Activated T-cell treated with anti-CD3 and anti-CD28 coated beads, Interleukin-2, amount 50 U/mL, for 4 hours (primary cell): ENCODE measurements at places on chromosomes 5 and 9. TPM values are rescaled to one million over a fixed set of nuclear protein-coding genes. Genes with fewer than 3 reads are reported as not detected.

DNA sequence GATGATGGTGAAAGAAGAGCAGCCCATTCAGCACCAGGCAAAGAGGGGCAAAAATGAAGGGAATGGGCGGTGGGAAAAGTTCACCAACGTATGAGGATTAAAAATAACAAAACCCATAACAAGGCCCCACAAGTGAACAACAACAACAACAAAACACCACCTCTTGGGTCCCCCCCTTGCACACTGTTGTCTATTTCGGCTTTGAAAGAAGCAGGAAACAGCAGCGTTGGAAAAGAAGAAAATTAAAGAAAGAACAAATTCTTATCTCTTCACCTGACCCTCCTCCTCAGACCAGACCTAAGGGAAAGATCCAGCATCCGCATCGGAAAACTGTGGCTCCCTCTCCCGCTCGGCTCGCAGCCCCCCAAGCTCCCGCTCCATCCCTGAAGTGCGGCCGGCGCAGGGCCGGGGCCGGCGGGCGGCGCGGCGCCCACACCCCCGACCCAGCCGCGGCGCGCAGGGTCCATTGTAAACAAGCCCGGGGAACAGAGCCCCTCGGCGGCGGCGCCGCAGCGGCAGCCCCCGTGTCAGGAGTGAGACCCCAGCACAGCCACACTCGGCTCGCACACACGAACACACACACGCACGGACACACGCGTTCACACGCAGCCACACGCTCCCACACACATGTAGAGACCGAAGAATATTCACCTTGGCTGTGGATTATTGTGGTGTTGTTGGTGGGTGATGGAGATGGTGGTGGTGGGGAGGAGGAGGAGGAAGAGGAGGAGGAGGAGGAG is 535 bp downstream of the RFX3 start:
- DNase-seq: no peak

The PCDHB6 gene
- 0.05 TPM for total RNA-seq

The BTNL8 gene
- total RNA-seq: not detected

GRCh38 chr5:33582417-33582816 is 141.7 kb downstream of the TARS1 start:
- DNase-seq: no peak

GRCh38 chr9:129656795-129657390 is 8.6 kb upstream of the PRRX2 start:
- DNase-seq: no peak

- no peak for DNase-seq
Measured at GRCh38 chr5:153798830-153799229, 239.9 kb downstream of the FAM114A2 start.

GRCh38 chr5:177431317-177432142 is 5.1 kb downstream of the GRK6 start:
- peak; percentile 33 for DNase-seq

DNA sequence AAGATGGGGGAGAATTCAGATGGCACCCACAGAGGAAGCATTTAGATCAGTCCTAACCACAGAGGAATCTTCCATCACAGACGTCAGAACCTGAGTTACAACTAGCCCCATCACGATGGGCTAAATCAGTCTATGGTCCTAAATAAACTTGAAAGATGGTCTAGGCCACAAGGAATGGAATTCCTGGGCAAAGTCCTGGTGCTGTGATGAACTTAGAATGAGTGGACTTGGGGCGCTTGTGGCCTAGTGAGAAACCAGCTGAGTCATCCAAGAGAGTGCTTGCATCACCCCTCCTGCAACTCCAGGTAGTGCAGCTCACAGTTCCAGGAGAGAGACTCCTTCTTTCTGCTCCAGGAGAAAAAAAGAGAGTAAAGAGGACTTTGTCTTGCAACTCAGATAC is 722.9 kb upstream of the RGMB start:
- no peak for DNase-seq

GRCh38 chr5:142466195-142466971 is 141.6 kb upstream of the SPRY4 start:
- no peak for DNase-seq

The TRIM23 gene
- 5.0 TPM for total RNA-seq

The ADGRD2 gene
- not detected for total RNA-seq

DNA sequence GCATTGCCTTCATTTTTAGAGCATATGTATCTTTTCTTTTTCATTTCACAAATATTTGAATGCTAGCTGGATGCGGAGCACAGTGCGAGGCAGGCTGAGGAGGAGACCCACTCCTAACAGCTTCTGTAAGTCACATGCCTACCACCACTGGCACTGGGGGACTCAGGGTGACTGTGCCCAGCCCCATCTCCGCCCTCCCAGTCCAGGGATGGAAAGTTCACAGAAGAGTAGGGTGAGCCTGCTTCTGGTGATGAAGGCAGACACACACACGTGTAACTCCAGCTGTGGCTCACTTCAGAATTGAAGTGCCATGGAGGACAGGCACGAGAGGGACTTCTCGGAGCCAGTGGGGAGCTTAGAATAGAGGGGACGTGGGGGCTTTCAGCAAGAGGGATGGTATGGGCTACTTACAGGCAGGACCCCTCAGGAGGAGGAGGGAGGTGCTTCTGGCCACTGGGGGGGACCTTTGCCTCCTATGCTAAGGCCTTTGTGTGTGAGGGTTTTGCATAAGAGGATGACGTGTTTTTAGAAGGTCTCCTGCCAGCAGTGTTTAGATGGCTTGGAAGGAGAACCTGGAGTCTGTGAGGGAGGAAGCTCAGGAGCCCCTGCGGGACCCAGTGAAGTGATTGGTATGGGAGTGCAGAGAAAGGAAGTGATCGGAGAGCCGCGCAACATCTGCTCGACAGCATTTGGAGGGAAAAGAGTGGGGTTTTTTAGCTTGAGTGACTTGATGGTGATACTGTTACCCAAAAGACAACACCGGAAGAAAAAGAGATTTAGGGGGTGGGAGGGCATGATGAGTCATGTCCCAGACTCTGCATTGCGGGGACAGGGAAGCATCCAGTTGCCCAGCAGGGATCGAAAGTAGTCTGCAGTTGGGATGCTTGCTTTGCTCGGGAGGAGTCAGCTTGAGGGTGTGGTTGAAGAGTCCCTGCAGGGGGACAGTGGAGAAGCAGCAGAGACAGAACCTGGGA is 163.5 kb upstream of the OTULINL start:
- no peak for DNase-seq

The KIF20A gene
- 0.76 TPM for total RNA-seq

DNA sequence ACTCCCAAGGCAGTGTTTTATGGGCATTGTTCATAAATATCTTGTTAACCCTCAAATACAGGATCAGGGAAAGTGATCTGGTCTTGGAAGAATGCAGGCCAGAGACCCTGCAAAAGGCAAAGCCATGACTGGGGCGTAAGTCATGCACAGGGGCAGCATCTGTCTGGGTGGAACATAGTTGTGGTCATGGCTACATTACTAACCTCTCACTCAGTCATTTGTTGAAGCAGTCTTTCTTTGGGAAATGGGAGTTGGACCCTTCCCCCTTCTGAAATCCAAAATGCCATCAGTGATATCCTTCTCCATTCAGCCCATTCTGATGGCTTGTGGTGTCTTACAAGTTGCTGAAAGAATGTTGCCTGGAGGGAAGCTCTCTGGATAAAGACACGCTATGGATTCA is 68.1 kb downstream of the GDNF start:
- DNase-seq: no peak

DNA sequence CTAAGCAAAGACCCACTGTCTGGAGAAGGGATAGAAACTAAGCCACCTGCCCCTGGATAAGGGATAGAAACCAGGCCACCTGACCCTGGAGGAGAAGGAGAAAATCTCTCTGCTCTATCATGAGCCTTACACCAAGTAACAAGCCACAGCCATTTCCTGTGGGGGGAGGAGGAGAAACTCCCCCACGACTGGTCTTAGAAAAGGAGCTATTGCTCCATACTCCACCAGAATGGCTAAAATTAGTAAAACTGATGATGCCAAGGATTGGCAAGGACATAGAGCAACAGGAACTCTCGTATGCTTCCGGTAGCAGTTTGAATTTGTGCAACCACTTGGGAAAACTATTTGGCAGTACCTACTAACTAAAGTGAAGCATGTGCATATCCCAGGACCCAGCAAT is 70.8 kb downstream of the ACTL7B start:
- DNase-seq: no peak

DNA sequence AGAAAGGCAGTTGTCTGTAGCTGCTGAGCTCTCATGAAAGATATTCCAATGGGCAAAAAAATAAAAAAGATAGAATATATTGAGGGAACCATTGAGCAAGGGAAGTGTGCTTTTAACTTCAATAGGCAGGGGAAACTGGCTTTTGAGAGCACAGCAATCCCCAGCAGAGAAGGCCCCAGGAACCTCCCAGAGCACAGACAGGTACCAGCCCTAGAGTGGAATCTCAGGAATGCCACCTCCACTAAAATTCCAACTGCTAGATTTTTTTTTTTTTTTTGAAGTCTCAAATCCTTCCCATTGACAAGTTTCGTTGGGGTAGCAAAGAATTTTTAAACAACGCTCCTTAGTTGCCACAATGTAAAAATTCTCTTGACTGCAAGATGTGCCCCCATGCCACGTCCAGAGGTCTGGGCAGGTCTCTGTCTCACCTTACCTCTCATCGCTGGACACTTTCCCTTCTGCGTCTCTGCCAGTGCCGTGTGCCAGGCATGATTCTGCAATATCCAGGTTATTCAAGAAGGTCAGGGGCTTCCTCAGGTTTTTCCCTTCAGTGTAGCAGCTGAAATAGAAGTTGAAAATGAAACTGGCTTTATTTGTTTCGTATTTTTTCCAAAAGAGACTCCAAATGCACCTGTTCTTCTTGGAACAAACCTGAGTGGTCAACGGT is 64.2 kb upstream of the IRX1 start:
- DNase-seq: no peak

The GBA2 gene
- 33.2 TPM for total RNA-seq

The NELFB gene
- 73.5 TPM for total RNA-seq

GRCh38 chr5:1867815-1868143 is 14.9 kb downstream of the IRX4 start:
- no peak for DNase-seq

DNA sequence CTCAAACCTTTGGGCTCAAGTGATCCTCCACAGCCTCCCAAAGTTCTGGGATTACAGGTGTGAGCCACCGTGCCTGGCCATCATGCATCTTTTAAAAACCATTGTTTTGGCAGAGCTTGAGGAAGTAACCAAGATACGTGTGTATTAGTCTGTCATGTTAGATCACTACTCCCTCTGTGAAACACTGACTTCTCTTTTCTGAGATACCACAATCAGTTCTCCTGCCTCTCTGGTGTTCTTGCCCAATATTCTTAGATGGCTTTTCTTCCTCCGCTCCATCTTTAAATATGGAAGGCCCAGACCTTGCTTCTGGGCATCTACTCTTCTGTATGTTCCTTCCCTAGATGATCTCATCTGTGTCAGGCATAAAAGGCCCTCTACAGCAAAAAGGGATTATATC is 14.2 kb upstream of the CCNB1 start:
- DNase-seq: no peak

- DNase-seq: no peak
Measured at GRCh38 chr9:23379842-23380241, 446.2 kb downstream of the ELAVL2 start.

- DNase-seq: no peak
Measured at GRCh38 chr9:123753016-123753415, 176.9 kb downstream of the DENND1A start.

The PDGFRB gene
- 0.37 TPM for total RNA-seq

The FOXI1 gene
- total RNA-seq: not detected

DNA sequence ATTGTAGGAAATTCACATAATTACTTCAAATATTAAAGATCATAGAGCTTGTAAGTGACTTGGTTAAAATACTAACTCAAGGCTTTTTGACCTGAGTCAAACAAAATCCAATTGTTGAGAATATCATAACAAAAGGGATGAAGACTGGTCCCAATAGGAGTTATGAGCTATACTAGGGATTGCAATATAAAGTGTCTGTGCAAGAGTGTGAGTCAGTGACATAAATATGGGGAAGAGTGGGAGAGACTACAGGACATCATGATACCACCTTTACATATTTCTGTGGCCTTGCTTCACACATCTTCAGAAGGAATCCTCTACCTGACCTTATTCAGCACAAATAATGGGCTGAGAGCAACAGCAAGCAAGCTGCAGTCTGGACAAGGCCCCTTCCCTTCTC is 180.9 kb upstream of the SLC24A2 start:
- DNase-seq: no peak

DNA sequence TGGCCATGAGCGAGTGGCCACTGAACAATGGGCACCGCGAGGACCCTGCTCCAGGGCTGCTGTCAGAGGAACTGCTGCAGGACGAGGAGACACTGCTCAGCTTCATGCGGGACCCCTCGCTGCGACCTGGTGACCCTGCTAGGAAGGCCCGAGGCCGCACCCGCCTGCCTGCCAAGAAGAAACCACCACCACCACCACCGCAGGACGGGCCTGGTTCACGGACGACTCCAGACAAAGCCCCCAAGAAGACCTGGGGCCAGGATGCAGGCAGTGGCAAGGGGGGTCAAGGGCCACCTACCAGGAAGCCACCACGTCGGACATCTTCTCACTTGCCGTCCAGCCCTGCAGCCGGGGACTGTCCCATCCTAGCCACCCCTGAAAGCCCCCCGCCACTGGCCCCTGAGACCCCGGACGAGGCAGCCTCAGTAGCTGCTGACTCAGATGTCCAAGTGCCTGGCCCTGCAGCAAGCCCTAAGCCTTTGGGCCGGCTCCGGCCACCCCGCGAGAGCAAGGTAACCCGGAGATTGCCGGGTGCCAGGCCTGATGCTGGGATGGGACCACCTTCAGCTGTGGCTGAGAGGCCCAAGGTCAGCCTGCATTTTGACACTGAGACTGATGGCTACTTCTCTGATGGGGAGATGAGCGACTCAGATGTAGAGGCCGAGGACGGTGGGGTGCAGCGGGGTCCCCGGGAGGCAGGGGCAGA is 53.3 kb downstream of the JADE2 start:
- no peak for DNase-seq

The AGPAT2 gene
- 11.4 TPM for total RNA-seq

- no peak for DNase-seq
Measured at GRCh38 chr9:27462434-27462833, 61.7 kb upstream of the IFNK start.

- no peak for DNase-seq
Measured at GRCh38 chr9:124199474-124199873, 58.3 kb upstream of the NEK6 start.

DNA sequence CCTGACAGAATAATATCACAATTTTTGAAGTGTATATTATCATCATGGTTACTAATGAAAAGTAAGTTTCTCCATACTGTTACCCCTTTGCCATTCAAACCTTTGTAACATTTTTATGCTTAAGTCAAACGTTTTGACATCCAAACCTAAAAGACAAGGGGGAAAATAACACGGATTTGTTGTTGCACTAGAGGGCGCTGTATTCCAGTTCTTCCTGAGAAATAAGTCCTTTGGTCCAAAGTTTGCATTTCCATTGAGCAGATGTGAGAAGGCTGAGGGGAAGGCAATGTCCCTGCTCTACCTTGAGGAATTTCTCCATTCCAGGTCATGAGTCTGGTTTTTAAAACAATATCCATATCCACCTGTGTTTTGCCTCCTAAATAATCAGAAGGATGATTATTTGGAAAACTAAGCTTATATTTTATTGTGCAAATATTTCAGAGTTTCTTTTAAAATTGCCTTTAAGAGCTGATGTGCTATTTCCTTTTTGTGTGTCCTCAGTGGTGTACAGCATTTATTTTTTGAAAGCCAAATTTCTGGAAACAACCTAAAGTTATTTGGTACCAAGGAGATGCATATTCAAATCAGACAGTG is 9.7 kb downstream of the LECT2 start:
- no peak for DNase-seq

The SLC6A7 gene
- total RNA-seq: not detected

The PDE6A gene
- not detected for total RNA-seq

- DNase-seq: no peak
Measured at GRCh38 chr9:131851414-131851813, 111.5 kb upstream of the RAPGEF1 start.
